ENCODE measurements at places on chromosomes 6 and 20.

DNA sequence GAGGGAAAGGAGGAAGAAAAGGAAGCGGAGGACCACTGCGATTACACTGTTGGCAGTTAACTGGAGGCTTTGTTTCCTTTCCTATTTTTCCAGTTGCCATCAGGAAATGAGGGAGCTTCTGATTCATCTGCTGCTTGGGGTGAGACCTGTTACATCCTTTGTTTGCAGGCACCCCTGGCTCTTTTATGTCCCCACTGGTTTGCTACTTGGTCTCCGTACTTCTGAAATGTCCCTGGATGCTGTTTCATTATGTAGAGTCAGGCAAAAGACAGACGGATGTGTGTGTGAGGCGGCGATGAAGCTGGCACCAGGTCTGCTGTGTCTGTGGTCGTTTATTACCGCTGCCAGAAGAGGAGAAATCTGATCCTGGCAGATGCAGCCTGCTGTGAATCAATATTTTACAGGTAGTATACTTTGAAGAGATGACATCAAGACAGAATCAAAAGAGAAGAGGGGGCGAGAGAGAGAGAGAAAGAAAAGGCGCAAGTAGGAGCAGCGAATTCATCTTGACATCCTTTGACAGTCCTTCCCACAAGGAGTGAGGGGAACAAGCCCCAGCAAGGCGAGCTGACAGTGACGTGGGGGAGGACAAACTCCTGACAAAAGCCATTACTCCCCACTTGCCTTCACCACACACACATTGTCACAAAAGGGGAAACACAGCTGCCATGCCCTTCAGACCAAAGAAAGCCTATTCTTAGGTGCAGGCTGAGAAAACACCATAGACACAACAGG, 145.9 kb upstream of the FBXL4 start:
- no peak for DNase-seq

GRCh38 chr6:170188571-170189001, 102.3 kb downstream of the DLL1 start:
- no peak for DNase-seq

GRCh38 chr20:36974660-36975059, 23.2 kb upstream of the SAMHD1 start:
- DNase-seq = no peak

- peak; percentile 25 for DNase-seq
Measured at GRCh38 chr20:33444797-33445560, 1.4 kb upstream of the SNTA1 start.

DNA sequence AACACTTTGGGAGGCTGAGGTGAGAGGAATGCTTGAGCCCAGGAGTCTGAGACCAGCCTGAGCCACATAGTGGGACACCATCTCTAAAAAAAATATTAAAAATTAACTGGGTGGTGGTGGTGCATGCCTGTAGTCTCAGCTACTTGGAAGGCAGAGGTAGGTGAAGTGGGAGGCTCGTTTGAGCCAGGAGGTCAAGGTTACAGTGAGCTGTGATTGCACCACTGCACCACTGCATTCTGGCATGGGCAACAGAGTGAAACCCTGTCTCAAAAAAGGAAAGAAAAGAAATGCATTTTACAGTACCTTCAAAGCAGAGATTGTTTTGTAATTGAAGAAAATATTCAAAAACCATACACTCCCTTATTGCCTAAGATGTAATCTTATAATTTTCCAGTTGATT, 6.5 kb downstream of the OCSTAMP start:
- DNase-seq = no peak

DNA sequence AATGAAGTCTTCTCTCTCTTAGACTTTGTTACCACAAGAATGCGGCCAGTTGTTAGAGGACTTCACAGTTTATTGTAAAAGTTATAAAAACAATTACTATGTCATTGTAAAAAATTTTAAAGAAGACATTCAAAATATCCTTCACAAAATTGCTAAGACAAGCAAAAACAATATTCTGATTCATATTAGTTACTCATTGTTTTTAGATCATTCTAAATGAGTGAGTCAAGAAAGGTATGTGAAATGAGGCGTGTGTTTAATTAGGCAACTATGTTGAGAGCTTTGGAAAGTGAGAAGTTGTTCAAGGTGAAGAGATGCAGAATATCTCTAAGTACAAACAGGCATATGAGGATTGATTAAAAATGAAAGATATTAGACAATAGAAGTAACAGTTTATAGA, 875.3 kb downstream of the EYS start:
- no peak for DNase-seq

- no peak for DNase-seq
Measured at GRCh38 chr6:146962329-146962728, 241.9 kb upstream of the STXBP5 start.

DNA sequence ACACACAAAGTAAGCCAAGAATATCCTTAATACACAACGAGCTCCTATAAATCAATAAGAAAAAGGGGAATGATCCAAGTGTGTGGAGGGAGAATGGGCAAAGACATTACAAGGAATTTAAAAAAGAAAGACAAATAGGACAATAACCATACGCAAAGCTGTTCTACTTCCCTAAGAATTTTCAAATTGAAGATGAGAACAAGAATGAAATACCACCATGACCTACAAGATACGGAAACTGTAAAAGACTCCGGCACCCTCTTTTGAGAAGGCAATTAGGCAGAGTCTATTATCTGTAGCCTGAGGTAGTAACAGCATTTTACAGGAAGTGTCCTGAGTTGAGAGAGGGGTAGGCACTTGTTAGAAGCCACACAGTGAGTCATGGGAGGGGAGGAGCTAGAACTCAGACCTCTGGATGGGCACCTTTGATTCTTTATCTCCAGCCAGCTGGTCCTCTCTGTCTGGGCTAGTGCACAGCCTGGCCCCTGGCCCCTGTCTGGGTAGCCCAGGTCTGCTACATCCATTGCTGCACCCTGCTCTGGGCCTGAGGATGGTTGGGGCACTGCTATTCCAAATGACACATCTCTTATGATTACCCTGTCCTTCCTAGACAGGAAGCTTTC, 15.3 kb downstream of the RSPO4 start:
- DNase-seq = no peak

DNA sequence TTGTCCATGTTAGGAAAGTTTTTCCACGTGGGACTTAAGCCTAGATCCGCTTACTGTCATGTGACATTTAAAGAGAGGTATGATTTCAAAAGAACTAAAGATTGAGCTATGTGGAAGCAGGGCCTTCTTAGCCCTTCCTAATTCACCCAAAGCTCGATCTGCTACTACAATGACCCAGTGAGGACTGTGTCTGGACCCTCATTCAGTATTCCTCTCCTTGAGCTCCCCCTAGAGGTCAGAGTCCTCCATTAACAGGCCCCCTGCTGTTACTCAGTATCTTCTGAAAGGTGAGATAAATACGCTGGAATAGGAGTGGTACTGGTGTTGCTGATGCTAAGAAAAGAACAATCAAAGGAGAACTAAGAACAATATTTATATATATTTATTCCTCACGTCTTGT, 414.0 kb downstream of the GJA1 start:
- DNase-seq = peak; percentile 88

DNA sequence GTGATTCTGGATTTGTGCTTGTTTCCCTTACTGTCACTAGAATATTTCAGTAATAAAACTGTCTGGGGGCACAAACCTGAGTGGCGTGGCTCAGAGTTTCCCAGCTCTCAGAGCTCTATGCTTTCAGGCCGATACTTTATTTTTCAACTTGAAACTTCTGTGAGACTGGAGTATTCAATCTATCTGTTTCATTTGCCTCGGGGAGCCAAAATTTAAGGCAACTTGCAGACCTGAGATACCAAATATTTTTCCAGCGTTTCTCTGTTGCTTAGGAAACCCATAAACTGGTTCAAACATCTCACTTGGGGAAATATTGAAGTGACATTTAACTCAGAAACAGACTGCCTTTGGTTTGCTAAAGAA, 74.7 kb downstream of the SOBP start:
- DNase-seq = no peak

GRCh38 chr6:160127270-160128124, 5.9 kb downstream of the SLC22A1 start:
- no peak for DNase-seq

GRCh38 chr20:53897884-53898555, 172.4 kb downstream of the BCAS1 start:
- no peak for DNase-seq

- DNase-seq = peak; percentile 22
Measured at GRCh38 chr6:38110481-38110971, 291.0 kb downstream of the ZFAND3 start.

DNA sequence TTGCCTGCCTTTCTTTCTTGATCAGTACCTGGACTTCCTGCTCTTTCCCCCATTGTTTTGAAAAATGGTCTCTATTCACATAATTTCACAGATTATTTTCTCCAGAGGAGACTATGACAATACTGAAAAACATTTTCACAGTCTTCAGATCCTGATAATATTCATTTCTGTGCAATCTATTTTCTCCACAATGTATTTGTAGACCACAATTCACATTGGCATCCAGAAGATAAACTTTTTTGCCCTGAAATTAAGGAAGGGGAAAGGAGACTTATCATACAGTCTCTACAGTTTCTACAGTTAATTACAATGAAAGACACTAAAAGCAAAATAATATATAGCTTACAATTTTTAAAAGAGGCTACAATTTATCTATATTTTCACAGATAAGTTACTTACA, 18.4 kb downstream of the LCA5 start:
- no peak for DNase-seq

DNA sequence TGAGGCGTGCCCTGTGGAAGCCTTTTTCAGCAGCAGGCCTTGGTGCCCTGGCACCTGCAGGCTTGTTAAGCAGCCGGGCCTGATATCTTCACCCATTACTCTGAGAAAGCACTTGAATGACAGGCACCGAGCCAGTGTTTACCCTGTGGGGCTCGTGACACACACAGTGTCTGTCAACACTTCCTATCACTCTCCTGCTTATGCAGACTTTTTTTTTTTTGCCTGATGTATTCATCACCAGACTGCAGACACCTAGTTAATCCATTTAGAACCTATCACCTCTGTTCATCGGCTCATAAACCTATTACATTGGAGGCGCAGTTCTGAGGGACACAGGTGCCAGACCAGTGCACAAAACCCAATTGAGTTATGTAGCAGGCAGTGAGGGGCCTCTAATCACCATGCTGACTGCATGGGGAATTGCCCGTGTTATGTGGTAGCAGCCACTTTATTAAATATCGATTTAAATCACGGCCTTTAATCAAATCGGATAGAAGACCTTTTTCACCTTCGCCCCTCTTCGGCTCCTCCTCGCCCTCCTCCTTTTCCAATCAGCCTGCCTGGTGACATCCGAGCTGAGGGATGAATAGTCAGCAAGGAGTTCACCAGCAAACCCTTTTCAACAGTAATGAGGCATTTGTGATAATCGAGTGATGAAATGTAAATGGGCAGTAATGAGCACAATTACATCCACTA, 962.9 kb upstream of the SLC35B3 start:
- peak; percentile 14 for DNase-seq

DNA sequence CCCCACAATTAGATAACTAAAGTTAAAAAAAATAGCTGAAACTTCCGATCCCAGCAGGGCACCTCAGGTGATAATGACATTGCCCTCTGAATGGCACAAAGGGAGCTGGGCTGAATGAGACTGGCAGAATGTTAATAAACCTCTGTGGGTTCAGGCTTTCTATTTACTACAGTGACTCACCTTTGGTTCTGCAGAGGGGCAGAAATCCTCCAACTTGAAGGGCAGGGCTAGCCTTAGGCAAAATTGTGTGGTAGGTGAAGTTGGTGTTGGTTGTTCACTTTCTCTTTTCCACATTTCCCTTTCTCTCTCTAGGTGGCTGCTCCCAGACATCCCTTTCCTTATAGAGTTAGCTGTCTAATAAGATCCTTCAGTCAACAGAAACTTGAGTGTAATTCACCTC, 625.2 kb downstream of the EPM2A start:
- no peak for DNase-seq

DNA sequence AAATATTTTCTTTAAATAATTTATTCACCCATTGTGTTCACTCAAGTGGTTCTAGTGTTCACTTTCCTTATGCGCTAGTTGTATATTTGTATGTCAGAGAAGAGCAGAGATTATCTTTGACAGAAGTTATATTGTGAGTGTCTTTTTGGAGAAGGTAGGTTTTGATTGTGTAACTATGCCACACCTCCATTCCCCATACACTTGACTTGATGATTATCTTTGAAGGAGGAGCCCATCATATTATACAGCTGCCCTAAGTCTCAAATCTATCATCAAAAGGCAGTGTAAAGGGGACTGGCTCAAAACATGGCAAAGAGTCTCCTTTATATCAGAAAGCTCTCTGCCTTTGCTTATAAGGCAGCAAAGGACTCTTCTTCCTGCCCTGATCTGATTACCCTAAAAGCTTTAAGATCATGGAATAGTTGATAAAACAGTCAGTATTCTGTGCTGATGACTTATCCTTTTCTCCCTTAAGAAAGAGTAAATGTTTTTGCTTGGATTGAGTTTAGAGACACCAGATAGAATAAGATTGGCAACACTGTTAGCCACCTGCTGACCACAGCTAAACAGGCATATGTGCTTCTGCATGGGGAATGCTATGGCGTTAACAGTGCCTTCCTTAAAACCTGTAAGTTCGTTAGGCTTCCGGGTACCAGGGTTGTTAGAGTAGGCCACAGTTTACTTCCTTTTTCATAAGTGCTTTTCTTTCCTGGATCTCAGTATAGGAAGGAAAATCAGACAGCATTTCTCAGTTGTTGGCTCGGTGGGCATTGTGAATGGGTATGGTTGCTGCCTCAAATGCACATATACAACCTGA, 22.6 kb downstream of the TOP1 start:
- DNase-seq = no peak

DNA sequence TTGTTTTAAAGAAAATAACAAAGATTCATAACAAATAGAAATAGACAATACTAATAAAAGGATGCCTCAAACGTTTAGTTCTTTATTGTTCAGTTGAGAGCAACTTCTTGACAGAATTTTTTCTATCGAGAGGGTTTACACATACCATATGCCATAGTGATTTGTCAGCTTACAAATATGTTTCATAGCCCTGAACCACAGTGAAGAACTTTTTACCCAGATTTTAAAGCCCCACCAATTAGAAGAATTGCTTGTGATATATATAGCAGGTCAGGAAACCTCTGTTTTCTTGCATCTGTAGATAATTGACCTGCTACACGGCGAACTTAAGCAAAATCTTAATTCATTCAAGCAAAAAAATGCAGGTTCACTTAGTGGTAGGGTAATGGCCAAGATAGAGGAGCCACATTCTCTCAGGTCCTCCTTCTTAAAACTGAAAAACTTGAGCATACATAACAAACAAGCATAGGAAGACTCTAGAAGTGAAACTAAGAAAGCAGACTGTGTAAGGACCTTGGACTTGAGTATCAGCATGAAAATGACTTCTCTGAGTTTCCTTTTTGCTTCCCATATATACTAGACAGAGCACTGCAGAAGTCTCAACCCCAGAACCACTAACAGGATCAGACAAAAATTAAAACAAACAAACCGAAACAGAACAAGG, 39.5 kb downstream of the CRISP1 start:
- no peak for DNase-seq

DNA sequence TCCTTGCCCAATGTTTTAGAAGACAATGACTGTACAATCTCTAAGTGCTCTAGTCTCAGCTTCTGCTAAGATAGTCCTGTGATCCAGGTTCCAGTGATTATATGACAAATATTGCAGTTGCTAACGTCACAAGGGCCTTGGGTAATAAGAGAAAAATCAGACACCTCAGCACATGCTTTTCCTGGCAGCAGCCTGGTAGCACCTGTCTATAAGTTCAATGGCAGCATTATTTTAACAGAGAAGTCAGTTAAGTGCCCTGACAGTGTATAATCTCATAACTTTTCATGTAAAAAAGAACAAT, 121.3 kb upstream of the BCLAF1 start:
- DNase-seq = no peak

GRCh38 chr6:38483526-38483925, 156.2 kb downstream of the BTBD9 start:
- no peak for DNase-seq

Data from cardiac fibroblast (primary cell).